ENCODE measurements at places on chromosomes 5 and 9. TPM values are rescaled to one million over a fixed set of nuclear protein-coding genes. Genes with fewer than 3 reads are reported as not detected.

GRCh38 chr5:11390291-11390767 is 513.9 kb downstream of the CTNND2 start:
- DNase-seq: no peak

Gene CARD9
- 10.6 TPM for polyA plus RNA-seq

DNA sequence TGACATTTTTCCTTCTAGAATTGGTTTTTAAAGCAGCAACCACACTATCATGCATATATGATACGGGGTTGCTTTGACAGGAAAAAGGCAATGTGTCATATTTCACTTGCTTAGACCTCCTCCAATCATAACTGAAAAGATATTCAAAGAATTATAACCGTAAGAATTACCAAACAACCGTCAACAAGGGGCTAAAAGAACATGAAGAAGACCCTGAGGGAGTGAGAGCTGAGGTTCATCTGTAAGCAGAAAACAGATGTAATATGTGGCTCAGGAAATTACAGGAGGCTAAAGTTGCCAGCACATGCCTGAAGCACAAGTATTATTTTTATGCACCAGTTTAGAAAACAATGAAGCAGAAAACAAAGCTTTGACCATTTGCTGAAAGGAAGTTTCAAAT is 78.9 kb downstream of the APBA1 start:
- no peak for DNase-seq

- no peak for DNase-seq
These were observed 1.6 kb upstream of the FBXW11 start for GRCh38 chr5:172008111-172008455.

GRCh38 chr5:133029416-133029815 is 3.1 kb upstream of the ZCCHC10 start:
- no peak for DNase-seq

DNA sequence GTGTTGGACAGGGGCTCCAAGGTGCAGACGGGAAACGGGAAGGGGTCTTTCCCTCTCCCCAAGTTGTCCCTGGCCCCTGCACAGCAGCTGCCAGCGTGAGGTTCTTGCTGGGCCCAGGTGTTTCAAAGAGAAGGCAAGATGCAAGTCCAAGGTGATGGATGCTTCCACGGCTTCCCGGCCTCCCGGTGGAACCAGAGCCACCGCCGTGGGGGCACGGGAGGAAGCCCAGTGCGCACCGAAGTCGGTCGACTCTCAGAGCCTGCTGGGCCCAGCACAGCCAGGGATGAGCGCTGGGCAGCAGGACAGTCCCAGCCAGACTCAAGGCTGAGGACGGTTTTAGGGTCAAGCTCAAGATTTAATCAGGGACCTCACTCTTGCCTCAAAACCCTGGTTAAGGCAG is 25.2 kb upstream of the BARHL1 start:
- DNase-seq: no peak

GRCh38 chr9:15211160-15211814 is 95.7 kb downstream of the TTC39B start:
- DNase-seq: peak; percentile 70

- peak; percentile 12 for DNase-seq
These were observed 500.0 kb upstream of the KLF4 start for GRCh38 chr9:107989544-107989943.

Gene ST6GALNAC4
- polyA plus RNA-seq: 8.6 TPM

Gene PDCD1LG2
- 0.72 TPM for polyA plus RNA-seq

Gene CCL28
- polyA plus RNA-seq: 1.1 TPM

Gene PCSK5
- polyA plus RNA-seq: 4.3 TPM
